Left colon (tissue), 2 donors: ENCODE measurements at places on chromosomes 5 and 9. TPM values are rescaled to one million over a fixed set of nuclear protein-coding genes. Genes with fewer than 3 reads are reported as not detected.

DNA sequence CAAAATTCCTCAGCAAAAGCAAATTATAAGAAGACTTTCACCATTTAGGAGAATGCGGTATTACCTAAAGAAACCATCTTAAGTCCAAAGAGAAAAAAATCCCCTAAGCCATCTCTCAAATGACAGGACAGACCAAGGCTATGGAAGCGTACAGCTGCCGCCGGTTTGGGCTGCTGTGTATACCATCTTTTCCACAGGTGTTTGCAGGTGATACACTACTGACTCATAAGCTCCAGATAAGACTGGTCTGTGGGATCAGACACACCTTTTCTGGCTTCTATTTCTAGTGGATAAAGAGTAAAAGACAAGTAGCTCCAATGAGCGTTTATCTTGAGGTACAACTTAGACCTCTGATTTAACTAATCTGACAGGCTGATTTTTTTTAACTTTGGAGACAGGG lies 7.7 kb downstream of the CDKN2AIPNL start:
- DNase-seq = no peak

APBA1 gene
- total RNA-seq = 11.9 TPM

DND1 gene
- 1.0 TPM for total RNA-seq

GRCh38 chr5:33332804-33333203 lies 108.0 kb upstream of the TARS1 start:
- no peak for DNase-seq

- peak; percentile 31 for DNase-seq
Observed at GRCh38 chr5:159341906-159342310, 11.6 kb upstream of the IL12B start.

- DNase-seq = no peak
Observed at GRCh38 chr9:1353291-1353690, 303.1 kb downstream of the DMRT2 start.

PALM2AKAP2 gene
- total RNA-seq = 0.98 TPM

DNA sequence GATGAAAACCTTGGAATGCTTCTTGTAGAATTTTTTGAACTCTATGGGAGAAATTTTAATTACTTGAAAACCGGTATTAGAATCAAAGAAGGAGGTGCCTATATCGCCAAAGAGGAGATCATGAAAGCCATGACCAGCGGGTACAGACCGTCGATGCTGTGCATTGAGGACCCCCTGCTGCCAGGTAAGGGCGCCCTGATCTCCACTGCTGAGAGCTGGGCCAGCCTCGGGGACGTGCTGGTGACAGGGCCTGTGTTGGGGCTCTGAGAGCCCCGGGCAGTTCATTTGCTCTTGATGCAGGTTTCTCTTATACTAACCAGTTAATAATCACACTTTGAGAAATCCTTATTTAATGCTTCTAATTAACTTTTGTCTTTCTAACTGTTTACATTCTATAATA lies 33.0 kb downstream of the TENT4A start:
- DNase-seq = no peak

DNA sequence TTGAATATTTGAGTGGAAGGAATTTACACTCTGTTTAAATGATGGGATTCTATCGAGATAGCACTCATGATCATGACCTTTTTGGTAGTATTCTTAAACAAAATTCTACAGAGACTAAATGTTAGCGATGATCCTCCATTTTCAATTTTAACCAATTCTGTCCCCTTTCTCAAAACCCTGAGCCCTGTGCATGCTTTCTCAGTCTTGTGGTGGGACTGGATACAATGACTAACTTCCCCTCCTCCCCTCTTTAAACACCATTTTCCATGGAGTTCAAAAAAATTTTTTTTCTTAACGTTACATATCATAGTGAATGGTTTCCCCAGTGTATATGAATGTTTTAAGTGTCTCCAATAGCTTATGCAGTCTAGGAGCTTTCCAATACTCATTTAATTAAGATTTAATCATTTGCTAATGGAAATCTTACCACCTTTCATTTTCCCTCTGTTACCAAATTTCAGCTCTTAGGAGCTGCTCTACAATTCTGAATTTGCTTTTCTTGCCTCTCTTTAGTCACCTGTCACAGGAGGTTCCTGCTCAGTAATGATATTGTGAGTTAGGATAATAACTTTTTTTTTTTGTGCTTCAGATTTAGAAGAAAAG lies 101.2 kb downstream of the MAP1B start:
- DNase-seq = no peak

ADAMTS12 gene
- 1.2 TPM for total RNA-seq

SLCO6A1 gene
- not detected for total RNA-seq

- no peak for DNase-seq
Observed at GRCh38 chr5:124342986-124343385, 403.5 kb downstream of the ZNF608 start.

ACTBL2 gene
- not detected for total RNA-seq

GRCh38 chr5:71949772-71950171 lies 157.5 kb upstream of the MAP1B start:
- no peak for DNase-seq

DNA sequence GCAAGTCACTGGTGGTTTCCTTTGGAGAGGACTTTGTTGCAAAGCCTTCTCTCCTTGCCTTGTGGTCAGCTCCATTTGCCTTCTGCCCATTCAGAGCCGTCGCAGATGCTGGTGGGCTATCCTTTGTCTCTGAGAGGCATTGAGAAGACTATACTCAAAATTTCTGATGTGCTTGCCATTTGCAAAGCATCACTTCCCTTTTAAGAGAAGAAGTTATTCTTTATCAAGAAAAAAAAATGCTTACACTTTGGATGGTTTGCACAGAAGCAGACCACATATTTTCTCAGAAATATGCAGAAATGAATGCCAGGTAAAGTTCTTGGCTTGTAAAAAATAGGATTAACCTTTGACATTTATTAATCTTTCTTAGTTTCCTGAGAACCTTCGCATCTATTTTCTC lies 195.8 kb upstream of the KLF4 start:
- no peak for DNase-seq

SMIM33 gene
- total RNA-seq = 2.8 TPM

SPATA24 gene
- total RNA-seq = 3.6 TPM
